ENCODE measurements at places on chromosomes 2 and 18.
A peak's percentile ranks its signal among the peaks of the same experiment; 100 is the strongest.

- peak; percentile 49 for DNase-seq
Measured at GRCh38 chr2:10844097-10844496, 31.5 kb upstream of the PDIA6 start.

DNA sequence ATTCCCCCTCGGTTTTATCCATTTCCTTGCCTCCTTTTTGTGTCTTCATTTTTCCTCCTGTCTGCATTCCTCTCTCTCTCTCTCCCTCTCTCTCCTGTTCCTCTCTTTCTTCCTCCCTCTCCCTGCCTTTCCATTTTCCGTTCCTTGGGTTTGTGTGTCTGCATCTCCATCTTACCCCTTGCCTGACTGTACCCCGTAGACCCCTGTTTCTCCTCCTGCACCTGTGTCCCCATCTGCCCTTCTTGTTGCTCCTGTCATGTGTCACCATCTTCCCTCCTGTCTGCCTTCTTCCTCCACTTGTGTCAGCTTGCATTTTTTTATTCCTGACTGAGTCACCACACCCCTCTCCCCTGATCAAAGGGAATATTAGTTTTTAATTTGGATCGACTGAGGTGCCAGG, 1.8 kb downstream of the CDK5R2 start:
- DNase-seq: no peak

GRCh38 chr2:120470041-120470965, 124.4 kb downstream of the INHBB start:
- peak; percentile 93 for DNase-seq

- no peak for DNase-seq
Measured at GRCh38 chr2:127157651-127158485, 50.9 kb upstream of the BIN1 start.

- no peak for DNase-seq
Measured at GRCh38 chr2:37689751-37690150, 18.3 kb upstream of the CDC42EP3 start.

DNA sequence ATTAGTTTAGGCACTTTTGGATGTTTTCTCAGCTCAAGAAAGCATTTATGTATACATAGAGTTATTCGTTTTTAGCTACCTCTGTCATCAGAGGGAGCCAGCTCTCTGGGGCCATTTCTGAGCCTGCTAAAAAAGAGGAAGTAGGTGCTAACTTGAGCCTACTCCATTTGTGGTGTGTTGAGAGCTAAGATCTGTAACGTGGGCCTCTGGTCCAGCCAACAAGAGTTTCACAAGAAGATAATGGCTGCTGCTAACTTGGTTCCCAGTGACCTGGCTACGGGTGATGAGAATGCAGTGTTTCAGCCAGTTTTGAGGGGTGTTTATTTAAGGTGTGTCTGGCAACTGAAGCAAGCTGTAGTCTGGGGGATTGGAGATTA, 182.5 kb downstream of the PRKCE start:
- no peak for DNase-seq

DNA sequence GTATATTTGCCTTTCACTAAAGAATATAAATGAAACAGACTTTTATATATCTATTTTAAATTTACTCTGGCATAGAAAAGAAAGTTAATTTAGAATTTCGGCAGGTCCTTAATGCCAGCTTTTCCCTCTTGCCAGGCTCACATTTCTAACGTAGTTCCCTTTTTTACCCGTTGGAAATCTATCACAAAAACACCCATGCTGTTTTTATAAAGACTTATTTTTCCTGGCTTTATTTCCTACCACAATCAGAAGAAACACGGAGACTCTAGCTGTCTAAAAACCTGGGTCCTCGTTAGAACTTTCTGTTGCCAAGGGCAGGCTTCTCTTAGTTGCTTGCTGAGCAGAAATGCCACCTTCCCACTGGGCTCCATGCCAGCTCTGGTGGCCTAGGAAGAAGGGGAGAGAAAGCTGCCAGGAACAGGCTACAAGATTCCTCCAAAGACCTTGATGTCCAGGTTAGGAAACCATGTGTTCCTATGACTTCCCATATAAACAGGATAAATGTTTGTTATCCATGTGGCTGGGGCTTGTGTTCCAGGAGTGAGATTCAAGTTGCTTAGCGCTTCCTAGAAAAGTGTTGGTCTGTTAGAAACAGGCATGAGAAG, 17.8 kb upstream of the TMEM18 start:
- DNase-seq: no peak

DNA sequence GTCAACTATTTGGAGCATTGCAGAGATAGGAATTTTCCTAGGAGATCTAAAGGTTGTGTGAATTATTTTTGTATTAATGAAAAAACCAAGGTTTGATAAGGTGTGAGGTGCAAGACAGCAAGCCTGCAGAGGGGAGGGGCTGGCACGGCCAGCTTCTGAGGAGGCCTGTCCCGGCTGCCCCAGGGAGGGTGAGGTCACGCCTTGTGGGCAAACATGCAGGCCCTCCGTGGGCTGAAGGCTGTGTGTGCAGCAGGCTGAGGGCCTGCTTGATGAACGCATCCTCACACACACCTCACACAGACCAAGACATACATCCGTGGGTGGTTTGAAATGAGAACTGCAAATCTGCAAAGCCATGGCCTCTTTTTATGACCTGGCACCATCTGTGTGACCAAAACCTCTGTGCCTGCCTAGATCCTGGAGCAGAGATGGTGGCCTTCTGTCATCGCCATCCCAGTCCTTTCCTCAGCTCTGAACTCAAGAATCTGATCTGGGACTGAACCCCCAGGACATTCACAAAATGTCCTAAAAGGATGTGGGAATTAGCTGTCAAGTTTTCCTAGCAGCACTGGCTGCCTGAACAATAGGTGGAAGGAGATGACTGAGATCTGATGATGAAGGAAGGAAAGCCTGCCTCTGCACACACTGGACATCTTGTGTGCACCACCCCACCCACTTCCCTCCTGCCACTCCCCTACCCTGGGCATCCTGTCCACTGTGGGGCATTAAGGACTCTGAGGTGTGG, 102.4 kb upstream of the MGAT4A start:
- DNase-seq: no peak

GRCh38 chr2:166984797-166985196, 96.5 kb downstream of the XIRP2 start:
- DNase-seq: no peak

GRCh38 chr2:162890690-162891311, 52.2 kb upstream of the KCNH7 start:
- DNase-seq: peak; percentile 76

Measured in H4 (cell line).